ENCODE measurements at places on chromosomes 4 and X.

DNA sequence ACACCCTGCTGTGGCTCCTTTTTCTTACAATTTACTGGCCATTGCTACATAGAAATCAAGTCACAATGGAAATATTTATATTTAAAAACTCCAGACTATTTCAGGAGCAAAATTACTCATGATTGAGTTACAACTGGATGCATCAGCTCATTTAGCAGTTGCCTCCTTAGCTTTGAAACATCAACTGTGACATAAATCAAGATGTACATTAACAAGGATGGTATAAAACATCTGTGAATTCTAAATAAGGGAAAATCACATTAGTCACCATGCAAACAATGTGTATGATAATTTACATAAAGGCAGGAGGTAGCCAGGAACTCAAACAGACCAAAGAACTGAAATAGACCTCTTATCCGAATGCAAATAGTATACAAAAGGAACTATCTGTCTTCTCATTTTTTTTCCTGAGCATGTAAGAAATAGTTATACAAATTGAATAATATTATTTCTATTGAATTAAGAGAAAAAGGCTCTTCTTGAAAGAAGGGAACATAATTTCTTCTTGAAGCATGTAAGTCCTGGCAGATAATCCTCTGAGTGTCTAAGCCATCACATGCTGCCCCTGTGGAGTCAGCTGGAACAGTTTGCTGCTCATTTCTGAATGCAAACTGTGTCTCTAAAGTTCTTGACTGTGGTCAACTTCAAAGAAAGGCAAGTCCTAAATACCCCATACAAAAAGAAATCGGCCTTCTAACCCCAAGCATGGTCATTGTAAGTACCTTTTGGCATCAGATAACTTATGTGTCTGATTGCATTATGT is 151.2 kb downstream of the NAA11 start:
- no peak for DNase-seq

- no peak for DNase-seq
These were observed 124.0 kb upstream of the PPARGC1A start for GRCh38 chr4:24013668-24014422.

DNA sequence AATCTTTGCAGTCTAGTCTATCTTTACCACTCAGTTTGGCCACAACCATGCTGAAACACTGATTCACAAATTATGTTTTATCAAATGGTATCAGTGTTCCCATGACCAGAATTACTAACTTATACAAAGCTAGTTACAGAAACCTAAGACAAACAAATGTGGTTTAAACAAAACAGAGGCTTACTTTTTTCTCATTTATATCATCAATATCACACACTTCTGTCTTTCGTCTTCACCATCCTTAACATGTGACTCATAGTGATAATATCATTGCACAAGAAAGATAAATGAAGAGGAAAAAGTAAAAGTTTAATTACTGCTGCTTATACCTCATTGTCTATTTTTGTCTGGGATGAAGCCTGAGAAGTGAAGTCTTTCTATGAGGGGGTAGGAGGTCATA is 406.6 kb downstream of the PCDH10 start:
- no peak for DNase-seq

DNA sequence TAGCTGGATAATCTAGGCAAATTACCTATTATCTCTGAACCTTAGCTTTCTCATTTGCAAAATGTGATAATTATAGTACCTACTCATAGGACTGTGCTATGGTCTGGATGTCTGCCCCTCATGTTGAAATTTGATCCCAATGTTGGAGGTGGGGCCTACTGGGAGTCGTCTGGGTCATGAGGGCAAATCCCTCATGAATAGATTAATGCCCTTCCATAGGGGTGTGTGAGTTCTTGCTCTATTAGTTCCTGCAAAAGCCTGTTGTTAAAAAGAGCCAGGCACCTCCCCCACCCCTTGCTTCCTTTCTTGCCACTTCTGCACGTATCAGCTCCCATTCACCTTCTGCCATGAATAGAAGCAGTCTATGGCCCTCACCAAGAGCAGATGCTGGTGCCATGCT is 73.9 kb downstream of the SERTM2 start:
- no peak for DNase-seq

DNA sequence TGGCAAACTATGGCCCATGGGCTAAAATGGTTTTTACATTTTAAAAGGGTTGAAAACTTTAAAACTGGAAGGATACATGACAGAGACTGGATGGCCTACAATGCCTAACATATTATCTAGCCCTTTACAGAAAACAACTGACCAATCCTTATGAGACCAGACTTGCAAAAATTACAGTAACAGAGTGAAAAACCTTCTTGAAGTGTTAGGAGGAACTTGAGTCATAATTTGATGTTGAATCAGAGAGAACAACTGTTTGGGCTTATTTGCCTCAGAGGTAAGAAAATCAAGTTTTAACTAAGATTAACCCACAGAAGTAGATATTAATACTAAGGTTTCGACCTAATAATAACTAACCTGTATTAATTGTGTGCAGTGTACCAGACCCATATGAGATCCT is 12.4 kb upstream of the NAP1L5 start:
- no peak for DNase-seq
